ENCODE measurements at places on chromosomes 4 and X.
A peak's percentile ranks its signal among the peaks of the same experiment; 100 is the strongest.

DNA sequence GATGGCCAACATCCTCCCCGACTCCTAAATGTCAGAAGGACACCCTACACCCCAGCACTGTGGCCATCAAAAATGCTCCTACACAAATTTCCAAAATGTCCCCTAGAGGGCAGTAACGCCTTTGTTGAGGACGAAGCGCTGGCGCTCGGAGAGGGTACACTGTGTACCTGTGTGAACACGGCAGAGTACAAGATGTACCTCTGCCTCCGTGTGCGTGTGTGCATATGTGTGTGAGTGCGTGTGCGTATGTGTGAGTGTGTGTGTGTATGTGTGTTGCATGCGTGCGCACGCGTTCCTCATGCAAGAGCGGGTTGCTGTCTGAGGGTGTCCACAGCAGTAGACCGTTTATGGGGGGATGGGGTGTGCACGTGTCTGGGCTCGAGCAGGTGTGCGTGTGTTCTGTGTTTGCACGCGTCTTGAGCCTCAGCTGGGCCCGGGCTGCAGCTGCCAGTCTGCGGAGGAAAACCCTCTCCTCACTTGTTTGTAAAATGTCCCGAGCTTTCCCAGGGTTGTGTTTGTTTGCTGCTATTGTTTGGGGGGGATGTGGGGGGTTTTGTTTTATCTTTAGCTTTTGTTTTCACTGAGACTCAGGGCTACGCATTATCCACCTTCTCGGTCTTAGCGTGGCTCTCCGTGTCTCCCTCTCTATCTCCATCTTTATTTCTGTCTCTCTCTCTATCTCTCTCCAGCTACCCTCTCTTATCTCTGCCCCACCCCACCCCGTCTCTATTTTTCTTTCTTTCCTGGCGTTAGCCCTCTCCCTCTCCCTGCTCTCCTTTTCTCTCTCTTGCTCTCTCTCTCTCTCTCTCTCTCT, 10.4 kb upstream of the TSPYL2 start:
- DNase-seq, result peak; percentile 86

GRCh38 chr4:69058410-69059059, 37.7 kb upstream of the UGT2B7 start:
- DNase-seq, result no peak

GRCh38 chr4:61772126-61772525, 572.0 kb downstream of the ADGRL3 start:
- DNase-seq, result no peak

GRCh38 chr4:113921089-113921794, 58.2 kb downstream of the ARSJ start:
- DNase-seq, result no peak

- no peak for DNase-seq
These were observed 212.5 kb downstream of the PRDM5 start for GRCh38 chr4:120709991-120710390.

- DNase-seq, result peak; percentile 61
These were observed 35.3 kb downstream of the ARAP2 start for GRCh38 chr4:36208893-36209473.

DNA sequence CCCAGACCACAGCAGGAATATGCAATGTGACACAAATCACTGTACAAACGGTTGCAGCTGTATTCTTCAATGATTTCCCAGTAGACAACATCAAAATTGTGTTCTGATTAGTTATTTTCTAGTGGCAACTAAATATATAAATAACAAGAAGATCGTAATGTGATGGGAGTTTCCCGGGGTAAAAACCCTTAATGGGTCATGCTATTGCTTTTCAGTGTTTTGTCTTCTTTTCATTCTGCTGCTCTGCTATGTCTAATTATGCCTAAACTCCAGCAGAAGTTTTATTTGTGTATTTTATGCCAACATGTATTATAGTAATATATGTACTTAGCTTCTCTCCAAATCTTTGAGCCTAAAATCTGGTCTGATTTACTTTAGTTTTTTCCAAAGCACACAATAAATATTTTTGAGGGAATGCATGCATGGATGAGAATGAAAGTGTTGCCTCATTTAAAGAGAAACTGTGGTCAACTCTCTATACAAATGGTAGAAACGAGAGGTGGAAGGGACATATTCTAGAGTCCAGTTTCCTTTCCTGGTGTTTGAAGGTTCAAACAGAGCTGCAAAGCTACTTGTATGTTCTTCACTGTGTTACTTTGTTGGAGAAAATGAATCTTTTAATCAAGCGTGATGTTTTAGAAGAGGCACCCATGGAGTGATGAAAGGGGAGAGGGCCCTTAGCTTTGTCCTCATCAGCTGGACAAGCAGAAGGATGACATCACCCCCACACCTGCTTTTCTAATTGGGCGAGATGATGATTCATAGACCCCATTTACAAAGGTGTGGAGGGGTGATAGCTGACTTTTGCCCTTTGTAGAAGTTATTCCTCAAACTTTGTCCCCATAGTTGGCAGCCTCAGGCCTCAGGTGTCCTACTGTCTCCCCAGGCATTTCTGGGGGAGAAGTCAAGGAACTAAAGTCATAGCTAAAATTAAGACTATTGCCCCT, 129.7 kb downstream of the FRAS1 start:
- no peak for DNase-seq

GRCh38 chr4:94171616-94172015, 36.0 kb upstream of the SMARCAD1 start:
- no peak for DNase-seq

DNA sequence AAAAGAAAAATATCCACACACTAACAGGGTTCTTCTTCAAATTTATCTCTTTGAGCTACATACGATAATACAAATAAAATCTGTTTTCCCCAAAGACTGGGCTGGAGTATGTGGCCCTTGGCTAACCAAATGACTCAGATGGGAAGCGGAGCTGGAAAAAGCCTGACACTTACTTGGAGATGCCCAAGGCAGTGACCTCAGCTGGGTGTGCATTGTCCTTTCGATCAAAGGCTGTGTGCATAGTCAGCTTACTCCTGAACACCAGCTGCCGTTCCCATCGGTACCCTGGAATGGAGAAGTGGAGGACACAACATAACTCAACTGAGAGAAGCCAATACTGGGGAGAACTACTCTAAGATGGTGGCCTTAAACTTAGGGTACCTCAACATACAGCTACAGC, 95.1 kb downstream of the CDS1 start:
- DNase-seq, result no peak

DNA sequence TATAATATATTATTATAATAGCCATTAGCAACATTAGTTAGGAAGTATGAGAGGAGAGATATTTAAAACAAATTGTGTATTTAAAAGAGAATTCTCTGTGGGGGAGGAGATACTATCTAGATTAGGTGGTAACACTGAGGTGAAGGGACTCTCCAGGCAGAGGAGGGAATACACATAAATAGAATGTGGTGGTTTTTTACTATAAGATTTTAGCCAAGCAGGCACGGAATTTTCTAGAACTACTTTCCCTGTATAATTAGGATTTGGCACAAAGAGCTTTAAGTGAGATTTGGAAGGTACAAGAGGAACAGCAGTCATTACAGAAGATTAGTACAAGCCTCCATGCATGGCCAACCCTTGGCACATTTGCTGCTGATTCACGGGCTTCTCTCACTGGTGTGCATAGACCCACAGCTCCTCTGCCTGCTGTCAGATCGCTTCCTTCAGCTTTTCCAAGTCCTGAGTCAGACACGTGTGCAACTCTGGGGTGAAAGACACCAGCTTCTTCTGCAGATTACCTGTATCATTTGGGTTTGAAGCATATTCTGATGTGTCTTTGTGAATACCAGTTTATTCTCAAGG, 685.5 kb downstream of the KCTD8 start:
- DNase-seq, result no peak

DNA sequence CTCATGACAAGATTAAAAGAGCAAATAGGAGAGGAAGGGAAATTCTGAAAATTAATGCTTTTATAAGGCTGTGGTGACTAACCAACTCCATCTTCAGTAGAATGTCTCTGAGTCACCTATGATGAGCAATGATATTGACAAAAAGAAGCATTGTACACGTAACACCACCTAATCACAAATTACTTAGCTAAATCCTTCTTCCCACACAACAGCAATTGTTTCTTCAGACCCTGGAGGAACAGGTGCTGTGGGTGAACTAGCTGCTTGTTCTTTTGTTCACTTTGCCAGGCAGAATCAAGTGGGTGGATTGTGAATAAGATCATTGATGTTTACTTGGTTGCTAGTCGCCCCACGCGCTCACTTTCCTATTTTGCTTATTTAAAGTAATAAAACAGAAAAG, 315.5 kb downstream of the CAMK2D start:
- no peak for DNase-seq

GRCh38 chrX:149984411-149984810, 46.1 kb upstream of the EOLA2 start:
- DNase-seq, result no peak

GRCh38 chr4:120749445-120750151, 172.9 kb downstream of the PRDM5 start:
- no peak for DNase-seq

DNA sequence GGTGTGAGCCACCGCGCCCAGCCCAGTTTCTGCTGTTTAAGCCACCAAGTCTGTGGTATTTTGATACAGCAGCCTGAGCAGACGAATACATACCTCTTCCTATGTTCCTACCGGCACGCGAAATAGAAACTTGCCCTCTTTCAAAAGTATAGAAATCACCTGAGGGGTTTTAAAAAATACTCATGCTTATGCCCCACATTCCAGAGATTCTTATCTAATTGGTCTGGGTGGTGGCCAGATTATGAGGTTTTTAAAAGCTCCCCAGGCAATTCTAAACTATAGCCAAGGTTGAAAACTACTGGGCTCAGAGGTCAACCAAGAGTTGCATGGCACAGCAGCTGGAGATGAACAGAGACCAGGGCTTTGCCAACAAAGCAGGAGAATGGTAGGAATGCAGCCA, 24.9 kb upstream of the HUWE1 start:
- no peak for DNase-seq

- DNase-seq, result no peak
These were observed 2135.9 kb downstream of the ARAP2 start for GRCh38 chr4:34108391-34108790.

DNA sequence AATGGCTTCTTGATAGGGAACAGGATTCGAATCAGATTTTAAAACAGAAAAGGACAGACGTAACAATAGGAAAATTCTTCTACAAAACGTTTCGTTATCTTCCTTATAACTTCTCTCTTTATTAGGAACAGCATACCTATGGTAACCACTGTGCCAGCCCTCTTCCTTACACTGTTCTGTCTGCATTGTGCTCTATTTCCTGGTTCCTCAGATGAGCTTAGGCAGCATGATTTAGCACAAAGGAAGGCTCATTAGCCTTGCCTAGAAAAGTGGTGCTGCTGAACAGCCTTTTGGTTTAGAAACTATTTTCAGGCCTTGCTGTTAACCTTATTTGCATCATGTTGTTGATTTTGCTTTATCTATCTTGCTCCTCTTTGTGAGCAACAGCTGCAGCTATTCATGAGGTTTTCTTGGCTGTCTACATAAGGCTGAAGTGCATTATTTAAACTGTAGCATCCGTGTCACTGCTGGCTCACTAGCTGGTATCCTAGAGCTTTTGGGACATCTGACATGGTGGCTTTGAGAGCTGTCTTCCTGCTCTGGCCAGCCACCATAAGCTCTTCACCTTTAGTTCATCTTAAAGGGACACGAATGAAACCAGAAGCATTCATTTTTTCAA, 69.9 kb upstream of the NRK start:
- no peak for DNase-seq

GRCh38 chr4:112910109-112910736, 139.2 kb upstream of the ANK2 start:
- no peak for DNase-seq

- no peak for DNase-seq
These were observed 223.0 kb upstream of the EPHA5 start for GRCh38 chr4:65893271-65893670.

DNA sequence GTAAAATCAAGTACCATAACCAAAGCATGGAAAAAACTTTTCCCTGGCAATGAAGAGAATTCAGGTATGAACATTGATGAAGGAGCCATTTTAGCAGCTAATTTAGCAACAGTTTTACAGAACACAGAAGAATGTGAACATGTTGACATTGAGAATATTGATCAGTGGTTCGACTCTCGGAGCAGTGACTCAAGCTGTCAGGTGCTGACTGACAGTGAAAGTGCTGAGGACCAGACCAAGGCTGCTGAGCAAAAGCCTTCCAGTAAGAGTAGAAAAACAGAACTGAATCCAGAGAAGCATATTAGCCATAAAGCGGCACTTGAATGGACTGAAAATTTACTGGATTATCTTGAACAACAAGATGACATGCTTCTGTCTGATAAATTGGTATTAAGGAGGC, 2.8 kb downstream of the TIGD2 start:
- DNase-seq, result no peak

DNA sequence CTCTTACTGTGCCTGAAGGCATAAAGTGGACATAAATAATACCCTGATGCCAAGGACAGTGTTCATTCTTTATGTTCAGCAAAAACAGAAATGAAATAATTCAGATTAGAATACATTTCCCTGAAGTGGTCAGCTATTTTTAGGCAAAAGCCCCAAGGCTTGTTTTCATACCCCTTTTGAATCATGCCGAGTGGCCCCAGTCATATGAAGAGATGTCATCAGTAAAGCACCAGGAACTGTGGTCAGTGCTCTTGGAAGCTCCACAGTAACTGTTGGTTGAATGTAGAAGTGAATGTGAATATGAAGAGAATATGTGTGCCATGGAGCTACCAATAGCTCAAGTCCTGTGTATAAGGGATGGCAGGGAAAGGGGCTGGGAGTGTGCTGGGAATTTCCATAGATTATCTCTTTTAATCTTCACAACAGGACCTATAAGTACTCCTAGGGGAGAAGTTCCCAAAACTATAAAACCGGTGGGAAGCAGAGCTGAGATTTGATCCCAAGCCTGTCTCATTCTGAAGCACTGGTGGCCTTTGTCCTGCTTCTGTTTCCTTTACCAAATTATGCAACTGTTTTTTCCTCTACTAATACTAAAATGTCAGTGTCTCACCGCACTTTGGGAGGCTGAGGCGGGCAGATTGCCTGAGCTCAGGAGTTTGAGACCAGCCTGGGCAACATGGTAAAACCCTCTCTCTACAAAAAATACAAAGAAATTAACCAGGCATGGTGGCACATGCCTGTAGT, 52.6 kb downstream of the FNIP2 start:
- DNase-seq, result no peak

DNA sequence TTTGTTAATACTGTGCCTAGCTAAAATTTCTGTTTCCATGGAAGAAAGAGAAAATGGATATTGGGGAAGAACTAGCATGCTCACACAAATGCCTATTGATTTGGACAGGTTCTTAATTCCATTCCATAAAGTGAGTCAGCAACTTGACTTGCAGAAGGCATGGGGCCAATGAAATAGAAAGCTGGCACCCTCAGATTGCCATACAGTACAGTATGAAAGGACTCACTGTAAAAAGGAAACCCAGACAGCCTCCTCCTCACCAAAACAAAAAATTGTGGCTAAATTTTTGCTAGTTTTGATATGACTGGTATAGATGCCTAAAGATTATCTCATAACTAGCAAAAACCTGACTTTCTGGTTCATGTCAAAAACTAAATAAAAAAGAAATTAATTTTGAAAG, 11.2 kb upstream of the TAB3 start:
- no peak for DNase-seq

DNA sequence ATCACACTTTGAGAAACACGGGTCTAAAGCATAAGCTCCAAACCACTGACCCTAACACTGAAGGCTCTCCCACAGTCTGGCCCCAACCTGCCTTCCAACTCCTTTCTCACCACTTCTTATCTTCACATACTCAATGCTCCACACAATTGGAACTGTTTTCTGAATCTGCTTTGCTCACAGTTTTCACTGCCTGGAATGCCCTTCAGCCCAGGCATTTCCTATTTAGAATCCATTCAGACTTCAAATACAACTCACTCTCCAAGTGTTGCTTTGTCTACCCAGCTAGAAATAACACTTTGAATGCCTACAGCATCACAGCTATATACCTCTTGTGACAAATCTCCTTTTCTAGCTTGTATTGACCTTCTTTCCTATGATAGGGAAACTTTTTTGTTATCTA, 10.2 kb downstream of the OTUD4 start:
- DNase-seq, result no peak

- DNase-seq, result no peak
These were observed 708.3 kb downstream of the STIM2 start for GRCh38 chr4:27568952-27569319.

Data from CD4-positive, alpha-beta T cell treated with Interleukin-10 for 1 hour (primary cell).